Glutamatergic neuron (in vitro differentiated cells): ENCODE measurements at places on chromosomes 3 and 15. TPM values are rescaled to one million over a fixed set of nuclear protein-coding genes. Genes with fewer than 3 reads are reported as not detected.

The C3orf49 gene
- not detected for total RNA-seq

DNA sequence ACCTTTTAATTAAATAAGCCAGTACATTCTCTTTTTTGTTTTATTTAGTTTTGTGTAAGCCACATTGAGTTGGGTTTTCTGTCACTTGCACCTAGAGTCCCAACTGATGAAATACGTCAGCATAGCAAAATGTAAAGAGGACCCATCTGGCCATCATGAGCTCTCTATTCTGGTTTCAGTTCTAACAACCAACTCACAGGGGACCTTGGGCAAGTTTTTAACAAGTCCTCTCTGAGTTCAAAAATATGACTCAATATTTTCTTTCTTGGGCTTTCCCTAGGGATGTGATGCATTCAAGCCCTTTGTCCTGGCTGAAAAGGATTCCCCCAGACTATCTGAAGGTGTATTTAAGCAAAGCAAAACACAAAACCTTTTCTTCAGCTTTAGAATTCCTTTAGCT lies 32.9 kb downstream of the PLCH1 start:
- no peak for DNase-seq

- DNase-seq: no peak
Observed at GRCh38 chr15:69777356-69777755, 320.4 kb downstream of the TLE3 start.

- no peak for DNase-seq
Observed at GRCh38 chr3:121757087-121757811, 7.7 kb upstream of the GOLGB1 start.
